Panc1 (cell line): ENCODE measurements at places on chromosomes 3 and 15.

GRCh38 chr3:197305854-197306253, 7.4 kb upstream of the DLG1 start:
- H3K27ac ChIP-seq = no peak overlapping the region
- DNase-seq = no peak
- H3K36me3 ChIP-seq = no peaks in the 10 kb centered on the region
- H3K4me3 ChIP-seq = no peak overlapping the region

GRCh38 chr15:44720460-44721176, 9.3 kb downstream of the B2M start:
- H3K4me3 ChIP-seq = no peak overlapping the region
- peaks cover 23% of the 10 kb centered on the region for H3K36me3 ChIP-seq
- H3K27ac ChIP-seq = no peak overlapping the region
- peaks cover 24% of the 10 kb centered on the region for H3K4me1 ChIP-seq

DNA sequence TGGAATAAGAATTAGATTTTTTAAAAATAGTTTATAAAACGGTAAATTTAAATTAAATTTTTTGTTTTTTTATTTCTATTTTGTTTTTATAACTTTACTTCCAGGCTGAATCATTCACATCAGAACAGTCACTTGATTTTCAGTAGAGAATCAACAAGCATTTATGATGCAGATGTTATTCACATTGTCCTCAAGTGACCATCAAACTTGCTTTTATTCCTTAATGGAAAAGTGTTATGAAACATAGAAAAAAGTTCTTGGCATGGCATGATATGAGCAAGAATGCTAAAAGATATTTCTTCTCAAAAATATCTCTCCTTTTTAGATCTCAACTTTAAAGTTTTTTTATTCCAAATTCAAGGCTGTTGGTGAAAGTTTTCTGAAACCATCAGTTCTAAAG, 70.9 kb upstream of the TGFBR2 start:
- DNase-seq = no peak
- H3K27me3 ChIP-seq = no peaks in the 10 kb centered on the region
- no peak overlapping the region for H3K27ac ChIP-seq
- no peak overlapping the region for H3K4me3 ChIP-seq
- no peaks in the 10 kb centered on the region for H3K4me1 ChIP-seq
- no peaks in the 10 kb centered on the region for H3K36me3 ChIP-seq

GRCh38 chr3:38031022-38031994, 1.9 kb upstream of the PLCD1 start:
- no peak overlapping the region for H3K27ac ChIP-seq
- no peaks in the 10 kb centered on the region; the same call in 1 of the 2 replicates for H3K4me1 ChIP-seq
- no peaks in the 10 kb centered on the region for H3K27me3 ChIP-seq
- DNase-seq = no peak
- H3K36me3 ChIP-seq = no peaks in the 10 kb centered on the region

- no peak overlapping the region for H3K27ac ChIP-seq
- H3K36me3 ChIP-seq = no peaks in the 10 kb centered on the region
- no peak for DNase-seq
- no peaks in the 10 kb centered on the region for H3K4me1 ChIP-seq
These were observed 157.6 kb downstream of the ATP10A start for GRCh38 chr15:25705433-25706115.

GRCh38 chr15:29312387-29312786, 42.8 kb upstream of the NSMCE3 start:
- H3K4me1 ChIP-seq = no peaks in the 10 kb centered on the region
- H3K27ac ChIP-seq = no peak overlapping the region
- no peak for DNase-seq
- no peaks in the 10 kb centered on the region for H3K36me3 ChIP-seq

DNA sequence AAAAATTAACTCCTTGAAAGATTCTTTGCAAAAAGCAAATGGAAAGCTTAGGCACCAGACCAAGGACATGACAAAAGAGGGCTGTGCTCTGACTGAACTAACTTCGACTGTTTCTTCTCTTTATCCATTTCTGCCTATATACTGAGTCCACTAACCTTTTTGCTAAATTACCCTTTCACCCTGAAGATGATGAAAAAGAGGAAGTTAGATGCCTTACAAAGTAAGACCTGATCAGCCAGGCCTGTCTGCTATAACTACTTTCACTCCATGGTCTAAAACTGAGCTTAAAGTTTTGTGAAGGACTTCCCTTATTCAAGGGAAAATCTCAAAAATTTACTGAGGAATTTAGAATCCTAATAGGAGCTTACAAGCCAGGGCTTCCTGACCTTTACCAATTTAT, 6.2 kb upstream of the IGSF10 start:
- H3K27me3 ChIP-seq = peaks cover 14% of the 10 kb centered on the region
- no peaks in the 10 kb centered on the region for H3K36me3 ChIP-seq
- H3K4me1 ChIP-seq = no peaks in the 10 kb centered on the region
- H3K27ac ChIP-seq = no peak overlapping the region
- H3K4me3 ChIP-seq = no peak overlapping the region

GRCh38 chr3:24199300-24199699, 254.2 kb downstream of the NR1D2 start:
- no peaks in the 10 kb centered on the region for H3K4me1 ChIP-seq
- no peak overlapping the region for H3K4me3 ChIP-seq
- H3K36me3 ChIP-seq = no peaks in the 10 kb centered on the region
- DNase-seq = no peak
- H3K27me3 ChIP-seq = no peaks in the 10 kb centered on the region
- H3K27ac ChIP-seq = no peak overlapping the region

DNA sequence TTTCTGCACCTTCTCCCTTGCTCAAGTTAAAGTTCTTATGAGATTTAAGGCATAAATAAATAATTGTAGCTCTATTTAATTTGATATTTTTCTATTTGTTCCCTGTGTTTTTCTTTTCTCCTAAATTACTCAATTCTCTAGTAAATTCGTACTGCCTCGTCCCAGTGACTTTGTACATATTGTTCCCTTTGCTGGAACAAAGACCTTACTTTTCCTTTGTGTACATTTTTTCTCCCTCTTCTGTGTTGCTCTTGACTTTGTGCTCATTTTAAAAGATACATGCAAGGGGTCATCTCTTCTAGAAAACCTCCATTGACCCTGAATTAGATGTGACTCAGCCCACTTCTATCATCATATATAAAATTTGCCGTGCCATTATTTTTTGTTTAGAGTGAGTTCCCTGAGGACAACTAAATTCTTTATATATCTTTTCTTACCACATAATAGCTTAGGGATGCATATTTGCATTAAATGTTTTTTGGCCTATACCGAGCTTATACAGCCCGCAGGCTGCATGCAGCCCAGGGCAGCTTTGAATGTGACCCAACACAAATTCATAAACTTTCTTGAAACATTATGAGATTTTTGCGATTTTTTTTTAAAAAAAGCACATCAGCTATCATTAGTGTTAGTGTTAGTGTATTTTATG, 29.6 kb downstream of the PPP4R2 start:
- no peak overlapping the region for H3K27ac ChIP-seq
- H3K4me1 ChIP-seq = peaks cover 4% of the 10 kb centered on the region
- no peak for DNase-seq
- H3K36me3 ChIP-seq = no peaks in the 10 kb centered on the region
- H3K27me3 ChIP-seq = no peaks in the 10 kb centered on the region

- H3K27ac ChIP-seq = no peak overlapping the region
- DNase-seq = no peak
- peaks cover 6% of the 10 kb centered on the region for H3K27me3 ChIP-seq
- no peaks in the 10 kb centered on the region for H3K4me1 ChIP-seq
- H3K4me3 ChIP-seq = no peak overlapping the region
These were observed 177.4 kb downstream of the POTEB3 start for GRCh38 chr15:21262851-21263425.

DNA sequence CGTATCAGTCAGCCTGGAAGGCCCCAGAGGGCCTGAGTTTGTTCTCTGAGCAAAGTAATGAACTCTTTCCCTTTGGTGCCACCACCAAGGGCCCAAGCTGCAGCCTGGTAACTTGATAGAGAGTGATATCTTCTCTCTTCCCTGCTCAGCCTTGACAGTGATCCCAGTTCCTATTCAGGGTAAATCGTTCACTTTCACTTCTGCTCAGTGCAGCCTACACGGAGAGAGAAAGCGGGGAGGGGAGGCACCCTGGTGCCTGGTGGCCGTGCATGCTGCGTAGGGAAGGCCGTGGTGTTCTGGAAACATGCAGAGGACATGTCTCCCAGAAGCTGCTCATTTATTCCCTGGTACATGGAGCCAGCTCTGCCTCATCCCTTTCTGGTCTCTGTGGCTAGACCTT, 54.9 kb downstream of the KIF9 start:
- H3K4me1 ChIP-seq = no peaks in the 10 kb centered on the region
- H3K4me3 ChIP-seq = no peak overlapping the region
- H3K27ac ChIP-seq = no peak overlapping the region
- no peak for DNase-seq
- no peaks in the 10 kb centered on the region for H3K36me3 ChIP-seq
- H3K27me3 ChIP-seq = no peaks in the 10 kb centered on the region

DNA sequence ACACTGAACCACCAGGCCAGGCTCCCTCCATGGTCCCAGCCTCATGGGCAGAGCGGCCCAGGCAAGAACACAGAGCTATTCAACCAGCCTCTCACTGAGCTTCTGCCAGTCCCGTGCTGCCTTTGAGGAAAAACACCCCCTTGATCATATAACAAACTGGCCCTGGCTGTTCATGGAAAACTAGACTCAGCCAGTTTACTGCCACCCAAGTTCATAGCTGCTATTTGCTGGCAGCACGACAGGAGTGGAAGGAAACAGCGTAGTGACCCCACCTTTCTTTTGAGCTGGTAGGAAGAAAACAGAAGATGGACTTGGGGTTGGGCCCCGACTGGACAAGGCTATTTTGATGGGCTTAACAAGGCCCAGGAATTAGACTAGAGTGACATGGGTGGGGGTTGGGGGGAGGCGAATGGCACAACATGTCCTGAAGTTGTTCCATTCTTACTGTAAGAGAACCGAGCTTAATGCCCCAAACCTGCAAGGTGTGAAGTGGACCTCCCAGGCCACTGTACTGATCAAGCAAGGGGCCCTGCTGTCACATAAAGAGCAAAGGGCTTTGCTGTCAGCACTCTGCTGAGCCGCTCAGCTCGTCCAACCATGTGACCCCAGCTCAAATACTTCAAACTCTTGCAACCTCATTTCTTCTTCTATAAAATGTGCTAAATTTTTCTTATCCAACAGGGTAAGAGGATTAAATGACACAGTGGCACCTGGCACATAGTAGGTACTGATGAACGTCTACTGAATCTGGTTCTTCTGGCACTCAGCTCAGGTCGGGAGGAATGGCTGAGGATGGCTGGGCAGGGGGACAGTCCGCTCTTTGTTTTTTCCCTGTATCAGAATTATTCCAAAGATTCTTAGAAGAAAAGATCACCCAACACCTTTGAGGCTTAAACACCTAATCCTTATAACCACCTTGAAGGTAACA, 1.6 kb downstream of the FBXL22 start:
- H3K4me1 ChIP-seq = peaks cover 16% of the 10 kb centered on the region
- no peak overlapping the region for H3K4me3 ChIP-seq
- H3K27ac ChIP-seq = peak overlapping the region; percentile 91; the same call in 1 of the 2 replicates
- H3K27me3 ChIP-seq = no peaks in the 10 kb centered on the region

GRCh38 chr3:190166948-190167347, 46.3 kb upstream of the P3H2 start:
- no peak for DNase-seq
- no peaks in the 10 kb centered on the region for H3K4me1 ChIP-seq
- no peaks in the 10 kb centered on the region for H3K27me3 ChIP-seq
- no peak overlapping the region for H3K4me3 ChIP-seq
- no peaks in the 10 kb centered on the region for H3K36me3 ChIP-seq

DNA sequence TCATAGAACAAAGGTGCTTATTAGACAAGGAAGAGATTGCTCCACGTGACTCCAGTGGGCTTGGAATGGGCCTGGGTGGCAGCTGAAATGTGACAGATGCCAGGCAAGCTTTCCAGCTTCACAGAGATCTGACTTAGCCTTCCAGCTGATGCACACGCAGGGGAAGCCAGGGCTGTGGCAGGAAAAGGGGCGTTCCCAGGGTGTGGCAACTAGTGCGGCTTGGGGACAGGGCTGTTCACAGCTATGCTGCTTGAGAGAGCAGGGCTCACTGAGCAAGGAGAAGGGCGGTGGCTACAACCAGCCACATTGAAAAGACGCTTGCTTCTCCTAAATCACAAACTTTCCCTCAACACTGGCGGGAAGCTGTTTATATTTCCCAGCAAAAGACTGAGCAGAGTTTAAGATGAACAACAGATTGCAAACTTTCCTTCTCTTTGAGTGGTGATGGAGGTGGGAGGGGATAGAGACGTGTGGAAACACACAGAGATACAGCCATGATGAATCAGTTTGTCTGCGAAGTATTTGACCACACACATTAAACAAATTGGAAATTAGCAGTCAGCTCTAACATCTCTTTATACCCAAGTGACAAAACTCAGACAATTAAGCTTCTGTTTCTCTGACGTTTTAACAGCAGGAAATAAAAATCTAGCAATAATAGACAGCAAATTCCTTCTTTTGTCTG, 127.5 kb downstream of the BDH1 start:
- H3K27ac ChIP-seq = no peak overlapping the region
- no peaks in the 10 kb centered on the region for H3K4me1 ChIP-seq
- H3K4me3 ChIP-seq = no peak overlapping the region
- H3K36me3 ChIP-seq = no peaks in the 10 kb centered on the region

DNA sequence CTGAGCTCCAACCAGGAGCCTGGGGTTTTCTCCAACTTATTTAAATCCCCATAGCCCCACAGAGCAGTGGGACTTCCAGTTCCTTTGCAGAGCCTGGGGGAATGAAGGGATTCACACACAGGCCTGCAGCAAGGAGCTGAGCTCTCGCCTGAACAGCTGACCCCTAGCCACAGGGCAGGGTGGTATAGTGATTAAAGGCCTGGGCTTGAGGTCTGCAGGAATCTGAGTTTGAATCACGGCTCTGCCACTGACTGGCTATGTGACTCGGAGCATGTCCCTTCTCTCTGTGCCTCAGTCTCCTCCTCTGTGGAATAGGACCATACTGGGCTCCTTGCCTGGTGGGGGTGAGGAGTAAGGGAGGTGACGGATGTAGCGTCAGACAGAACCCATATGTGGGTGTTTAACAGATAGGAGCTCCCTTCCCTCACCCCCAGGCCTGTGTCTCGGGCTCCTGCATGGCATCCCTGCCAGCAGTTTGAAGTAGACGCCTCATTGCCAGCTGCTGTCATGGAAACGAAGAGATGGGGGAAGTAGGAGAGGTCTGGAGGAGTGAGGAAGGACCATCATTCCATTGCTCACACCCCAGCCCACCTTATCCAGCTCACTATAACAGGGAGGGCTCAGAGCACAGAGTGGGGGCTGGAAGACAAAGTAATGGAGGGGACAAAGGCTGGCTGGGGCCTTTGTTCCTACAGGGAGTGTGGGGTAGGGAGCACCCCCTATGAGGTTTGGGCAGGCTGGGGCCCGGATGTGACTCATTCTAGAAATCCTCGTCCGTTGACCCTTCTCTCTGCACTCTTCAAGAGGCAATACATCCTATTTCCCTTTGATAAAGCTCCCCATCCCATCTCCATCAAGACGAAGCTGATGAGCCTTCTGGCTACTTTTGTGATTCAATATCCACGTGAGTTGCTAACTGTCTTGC, 14.8 kb downstream of the HRH1 start:
- no peaks in the 10 kb centered on the region for H3K27me3 ChIP-seq
- no peak overlapping the region for H3K27ac ChIP-seq
- peaks cover 4% of the 10 kb centered on the region for H3K4me1 ChIP-seq

- no peaks in the 10 kb centered on the region for H3K36me3 ChIP-seq
- H3K4me3 ChIP-seq = no peak overlapping the region
- H3K27me3 ChIP-seq = no peaks in the 10 kb centered on the region
- peaks cover 2% of the 10 kb centered on the region; the same call in 1 of the 2 replicates for H3K4me1 ChIP-seq
These were observed 219.9 kb downstream of the TCF12 start for GRCh38 chr15:57138349-57138788.
